ENCODE measurements at places on chromosomes 3 and 15. TPM values are rescaled to one million over a fixed set of nuclear protein-coding genes. Genes with fewer than 3 reads are reported as not detected.

IMPDH2 gene
- 304 TPM for total RNA-seq

PLSCR5 gene
- not detected for total RNA-seq

EPHA3 gene
- not detected for total RNA-seq

TRPM1 gene
- under 0.01 TPM for total RNA-seq

IL16 gene
- under 0.01 TPM for total RNA-seq

SCAANT1 gene
- not detected for total RNA-seq

CFAP100 gene
- not detected for total RNA-seq

PAK2 gene
- total RNA-seq, result 33.9 TPM

LMOD3 gene
- under 0.01 TPM for total RNA-seq

CSPG5 gene
- 0.32 TPM for total RNA-seq

FAM43A gene
- 232 TPM for total RNA-seq

PRSS50 gene
- not detected for total RNA-seq

LMCD1 gene
- 16.1 TPM for total RNA-seq

ARIH1 gene
- total RNA-seq, result 26.4 TPM

ADGRG7 gene
- not detected for total RNA-seq

UACA gene
- total RNA-seq, result 144 TPM

UPK1B gene
- not detected for total RNA-seq

LTF gene
- not detected for total RNA-seq

GOLGA8T gene
- under 0.01 TPM for total RNA-seq

CNTN4 gene
- under 0.01 TPM for total RNA-seq

H1-8 gene
- not detected for total RNA-seq

FGF7 gene
- 0.32 TPM for total RNA-seq

Data from epithelial cell of umbilical artery (primary cell).